CD4-positive, alpha-beta T cell treated with Interleukin-15 for 4 hours (primary cell): ENCODE measurements at places on chromosomes 5 and 9.

DNA sequence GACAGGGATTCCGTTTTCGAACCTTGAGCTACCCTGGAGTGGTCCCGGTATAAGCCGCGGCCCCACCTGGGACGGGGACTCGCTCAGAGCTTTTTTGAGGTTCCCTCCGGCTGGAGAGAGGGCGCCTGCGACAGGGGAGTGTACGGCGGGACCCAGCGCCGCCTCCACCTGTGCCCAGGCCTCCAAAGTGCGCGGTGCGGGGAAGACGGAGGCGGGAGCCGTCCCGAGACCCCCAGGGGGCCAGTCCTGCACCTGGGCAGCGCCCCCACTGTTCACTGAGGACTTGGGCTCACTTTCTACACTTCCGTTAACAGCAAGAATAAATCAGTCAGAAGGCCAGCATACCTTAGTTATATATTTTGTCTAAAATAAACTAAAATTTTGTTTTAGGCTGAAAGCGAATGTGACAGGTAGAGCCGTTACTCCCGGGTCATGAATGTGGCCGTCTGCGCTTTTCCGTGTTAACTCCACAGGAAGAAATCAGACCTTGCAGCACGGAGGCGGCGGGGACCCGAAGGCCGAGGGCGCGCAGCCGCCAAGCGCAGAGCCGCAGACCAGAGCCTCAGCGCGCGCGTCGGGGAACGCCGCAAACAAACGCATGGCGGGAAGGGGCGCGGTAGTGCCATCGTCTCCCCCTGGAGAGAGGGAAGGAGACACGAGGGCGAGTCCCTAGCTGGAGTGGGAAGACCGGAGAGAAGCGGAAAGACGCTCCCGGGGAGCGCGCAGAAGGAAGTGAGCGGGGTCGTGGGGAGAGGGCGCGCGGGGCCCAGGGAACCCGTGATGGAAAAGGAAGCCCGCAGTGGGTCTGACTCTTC lies 14.1 kb downstream of the TRIM7 start:
- no peak for DNase-seq

GRCh38 chr9:107243742-107244141 lies 39.3 kb upstream of the RAD23B start:
- peak; percentile 40 for DNase-seq

DNA sequence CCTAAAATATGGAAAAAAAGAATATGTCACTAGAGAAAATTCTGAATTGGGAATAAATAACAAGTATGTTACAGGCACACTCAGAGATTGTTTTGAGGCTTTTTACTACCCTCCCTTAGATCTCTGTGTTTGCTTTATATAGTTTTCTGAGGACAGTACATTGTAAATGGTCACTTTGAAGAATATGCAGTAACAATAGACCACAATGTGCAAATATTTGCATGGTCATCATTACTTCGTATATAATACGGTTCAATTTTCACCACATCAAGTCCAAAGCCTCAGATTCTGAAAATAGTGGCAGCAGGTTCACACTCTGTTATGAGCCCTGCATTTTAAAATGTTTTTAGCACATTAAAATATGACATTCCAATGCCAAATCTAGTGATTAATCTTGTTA lies 238.6 kb downstream of the ADAMTS6 start:
- no peak for DNase-seq

DNA sequence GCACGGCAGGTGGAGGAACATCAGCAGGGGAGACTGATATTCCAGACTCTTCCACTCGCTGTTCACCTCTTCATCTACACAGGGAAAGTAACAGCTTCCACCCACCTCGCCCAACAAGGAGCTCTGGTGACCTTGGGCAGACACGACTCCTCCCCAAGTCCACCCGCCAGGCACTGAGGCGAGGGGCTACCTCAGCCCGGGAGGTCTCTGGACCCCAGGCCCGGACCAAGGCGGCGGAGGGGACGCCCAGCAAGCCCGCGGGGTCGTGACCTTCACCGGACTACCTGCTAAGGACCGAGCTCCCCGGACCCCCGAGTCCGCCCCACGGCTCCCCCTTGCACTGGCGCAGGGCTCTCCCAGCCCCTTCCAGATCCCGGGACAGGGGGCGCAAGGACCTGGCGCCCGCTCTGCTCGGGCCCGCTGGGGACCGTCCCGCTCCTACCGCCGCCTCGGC lies 70.2 kb upstream of the LPCAT1 start:
- DNase-seq = no peak

GRCh38 chr5:16383544-16384052 lies 82.0 kb downstream of the ZNF622 start:
- no peak for DNase-seq

DNA sequence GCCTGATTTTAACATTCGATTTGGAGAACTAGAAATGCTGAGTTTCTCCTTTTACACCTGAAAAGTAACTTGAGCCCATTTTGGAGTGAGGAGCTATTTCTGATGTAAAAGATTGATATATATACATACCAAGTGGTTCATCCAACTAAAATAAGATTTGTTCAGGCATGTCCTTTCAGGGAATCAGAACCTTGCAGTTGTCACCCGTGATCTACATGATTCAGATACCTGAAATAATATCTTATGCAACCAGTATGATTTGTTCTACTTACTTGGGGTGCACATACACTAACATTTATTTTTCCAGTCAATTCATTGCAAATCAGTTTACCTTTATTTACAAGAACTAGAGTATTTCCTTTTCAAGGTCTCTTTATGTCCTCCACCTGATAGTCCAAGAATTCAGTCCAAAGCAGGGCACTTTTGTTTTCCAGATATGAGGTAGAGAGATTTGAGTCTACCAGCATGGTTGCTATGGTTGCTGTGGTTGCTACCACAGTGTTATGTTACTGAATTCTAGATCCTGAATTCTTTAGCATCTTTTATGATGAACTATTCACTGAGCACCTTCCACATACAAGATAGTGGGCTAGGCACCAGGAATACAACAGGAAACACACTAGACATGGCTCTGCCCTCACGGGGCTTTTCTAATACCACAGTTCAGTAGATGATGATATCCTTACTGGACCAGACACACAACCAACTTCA lies 49.3 kb downstream of the CCL28 start:
- DNase-seq = no peak

DNA sequence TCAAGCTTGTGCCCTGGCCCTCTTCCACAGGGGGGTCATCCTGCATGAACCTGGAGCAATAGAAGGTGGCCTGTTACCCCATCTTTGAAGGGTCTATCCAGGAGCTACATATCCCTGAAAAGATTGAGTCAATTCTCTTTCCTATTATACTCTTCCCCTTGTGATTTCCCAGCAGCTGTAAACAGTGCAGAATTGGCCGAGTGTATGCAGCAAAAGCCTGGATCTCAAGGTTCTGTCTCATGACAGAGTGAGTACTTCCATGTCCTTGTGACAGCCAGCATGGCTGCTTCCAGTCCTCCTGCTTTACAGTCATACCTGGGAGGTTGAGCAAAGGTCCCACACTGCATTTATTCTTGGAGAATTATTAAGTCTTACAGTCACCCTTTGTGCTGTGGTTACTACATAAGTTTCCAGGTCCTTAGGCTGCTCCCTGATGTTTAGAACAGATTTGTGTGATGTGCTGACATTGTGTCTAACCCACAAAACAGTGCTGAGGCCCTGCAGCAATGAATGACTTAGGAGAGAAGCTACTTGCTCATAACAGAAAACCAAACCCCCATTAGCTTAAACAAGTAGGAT lies 67.5 kb downstream of the NREP start:
- DNase-seq = no peak

GRCh38 chr9:7974335-7974960 lies 174.9 kb upstream of the DMAC1 start:
- DNase-seq = peak; percentile 8

DNA sequence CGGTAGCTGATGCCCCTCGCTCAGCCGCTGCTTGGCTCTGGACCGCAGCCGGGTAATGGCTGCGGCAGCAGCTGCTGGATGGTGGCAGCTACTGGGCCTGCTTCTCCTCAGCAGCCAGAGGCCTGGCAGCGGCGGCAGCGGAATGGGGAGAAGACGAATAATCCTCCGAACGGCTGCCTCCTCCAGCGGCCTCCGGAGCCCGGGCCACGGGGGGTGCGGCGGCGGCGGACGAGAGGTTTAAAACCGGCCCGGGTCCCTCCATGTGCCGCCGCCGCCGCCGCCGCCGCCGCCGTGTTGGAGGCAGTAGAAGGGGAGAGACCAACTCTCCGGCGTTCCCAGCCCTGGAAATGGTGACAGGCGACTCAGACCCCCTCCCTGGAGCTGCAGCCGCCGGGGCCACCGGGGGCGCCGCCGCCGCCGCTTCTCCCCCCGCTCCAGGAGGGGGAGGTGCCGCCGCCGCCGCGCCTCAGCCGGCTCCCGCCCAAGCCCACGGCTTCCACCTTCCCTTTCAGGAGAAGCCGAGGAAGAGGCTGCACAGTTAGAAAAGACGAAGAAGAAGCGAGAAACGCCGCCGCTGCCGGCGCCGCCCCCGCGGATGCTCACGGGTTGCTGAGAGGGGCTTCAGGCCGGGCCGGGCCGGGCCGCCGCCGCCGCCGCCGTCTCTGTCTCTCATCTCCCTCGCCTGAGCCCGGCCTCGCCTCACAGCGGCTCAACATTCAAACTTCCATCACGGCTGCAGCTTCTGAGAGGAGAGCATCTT lies 118.4 kb upstream of the PRSS3 start:
- no peak for DNase-seq

DNA sequence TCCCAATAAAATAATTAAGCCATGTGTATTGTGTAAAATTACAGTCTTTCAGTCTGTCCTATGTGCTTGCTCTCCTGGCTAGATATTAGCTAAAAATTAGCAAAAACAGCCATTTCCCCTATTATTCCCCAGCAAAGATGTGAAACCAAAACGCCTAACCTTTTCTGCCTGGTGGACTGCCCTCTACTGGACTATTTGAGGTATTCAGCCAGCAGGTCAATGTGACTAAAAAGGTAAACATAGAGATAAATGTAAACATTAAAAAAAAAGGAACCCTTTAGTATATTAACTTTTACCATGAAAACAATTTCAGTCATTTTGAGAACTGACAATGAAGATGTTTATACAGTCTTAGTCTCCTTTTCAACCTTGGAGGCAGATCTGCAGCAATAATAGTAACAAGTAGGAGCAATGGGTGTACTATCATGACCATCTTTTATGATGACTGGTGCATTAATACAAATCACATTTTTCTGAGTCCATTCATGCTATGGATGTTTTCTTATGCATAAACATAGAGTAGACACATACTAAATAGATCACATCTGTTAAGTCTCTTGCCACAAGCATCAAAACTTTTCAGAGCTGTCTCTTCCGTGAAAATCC lies 10.1 kb downstream of the ATG12 start:
- DNase-seq = peak; percentile 54

DNA sequence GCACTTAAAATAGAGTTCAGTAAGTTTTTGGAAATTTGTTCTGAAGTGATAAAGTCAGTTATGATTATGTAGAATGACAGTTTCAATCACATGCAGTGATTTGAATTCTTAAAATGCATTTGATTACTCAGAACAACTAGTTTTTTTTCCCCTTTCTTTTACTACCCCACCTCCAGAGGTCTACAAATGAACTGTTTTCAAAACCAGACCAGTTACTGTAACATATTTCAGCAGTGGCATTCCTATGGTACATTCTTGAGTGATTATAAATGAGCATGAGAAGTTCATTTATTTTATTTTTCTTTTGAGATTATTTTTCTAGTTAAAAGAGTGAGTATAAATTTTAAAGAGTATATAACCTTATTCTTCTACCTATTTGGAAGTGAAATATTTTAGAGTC lies 71.6 kb downstream of the NNT start:
- DNase-seq = no peak

GRCh38 chr9:130955947-130956621 lies 17.0 kb upstream of the FIBCD1 start:
- DNase-seq = no peak

GRCh38 chr5:117249086-117249815 lies 674.6 kb upstream of the SEMA6A start:
- no peak for DNase-seq

DNA sequence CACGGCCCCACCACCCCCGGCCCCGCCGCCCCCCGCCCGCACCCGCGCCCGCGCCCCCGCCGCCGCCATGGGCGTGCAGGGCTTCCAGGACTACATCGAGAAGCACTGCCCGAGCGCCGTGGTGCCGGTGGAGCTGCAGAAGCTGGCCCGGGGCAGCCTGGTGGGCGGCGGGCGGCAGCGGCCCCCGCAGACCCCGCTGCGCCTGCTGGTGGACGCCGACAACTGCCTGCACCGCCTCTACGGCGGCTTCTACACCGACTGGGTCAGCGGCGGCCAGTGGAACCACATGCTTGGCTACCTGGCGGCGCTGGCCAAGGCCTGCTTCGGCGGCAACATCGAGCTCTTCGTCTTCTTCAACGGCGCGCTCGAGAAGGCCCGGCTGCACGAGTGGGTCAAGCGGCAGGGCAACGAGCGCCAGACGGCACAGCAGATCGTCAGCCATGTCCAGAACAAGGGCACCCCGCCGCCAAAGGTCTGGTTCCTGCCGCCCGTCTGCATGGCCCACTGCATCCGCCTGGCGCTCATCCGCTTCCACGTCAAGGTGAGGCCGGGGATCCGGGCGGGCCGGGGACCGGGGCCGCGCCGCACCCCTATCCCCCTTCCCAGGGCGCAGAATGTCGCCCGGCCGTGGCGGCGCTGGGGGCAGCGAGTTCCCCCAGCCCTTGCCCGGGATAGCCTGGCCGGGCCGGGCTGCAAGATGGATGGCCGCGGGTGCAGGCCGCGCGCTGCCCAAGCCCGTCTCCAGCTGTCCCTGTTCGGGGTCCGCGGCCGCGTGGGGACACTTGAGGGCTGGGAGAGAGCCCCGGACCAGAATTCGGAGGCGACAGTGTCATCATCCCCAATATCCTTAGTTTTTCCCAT lies 594 bp downstream of the FAM120A start:
- peak; percentile 32 for DNase-seq

- DNase-seq = no peak
These were observed 18.8 kb downstream of the SLC1A1 start for GRCh38 chr9:4508907-4509589.

DNA sequence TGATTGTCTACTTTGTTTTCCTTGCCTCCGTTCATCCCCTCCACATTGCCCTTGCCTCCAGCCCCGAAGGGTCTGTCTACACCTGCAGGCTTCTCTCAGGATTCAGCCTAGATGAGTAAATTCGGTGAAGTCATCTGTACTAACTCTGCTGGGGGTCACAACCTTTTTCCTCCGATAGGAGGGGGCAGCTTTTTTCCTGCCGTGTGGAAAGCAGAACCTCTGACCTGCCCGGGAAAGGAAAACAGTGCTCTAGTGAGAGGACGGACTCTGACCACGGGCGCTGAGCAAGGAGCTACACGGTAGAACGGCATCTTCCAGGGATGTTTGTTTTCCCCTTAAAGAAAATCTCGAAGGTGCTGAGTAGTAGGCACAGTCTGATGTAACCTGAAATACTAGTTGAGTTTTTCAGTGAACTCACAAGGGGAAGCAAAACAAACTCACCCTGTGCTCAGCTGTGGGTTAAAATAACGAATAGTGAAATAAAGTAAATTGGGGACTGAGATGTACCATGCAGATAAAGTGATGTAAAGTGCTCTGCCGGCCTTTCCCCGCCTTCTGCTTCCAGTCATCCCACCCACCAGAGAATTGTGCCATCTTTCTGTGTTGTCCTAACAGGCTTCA lies 281.8 kb downstream of the AOPEP start:
- no peak for DNase-seq
